Fibroblast of lung (primary cell): ENCODE measurements at places on chromosomes 3 and 15.

- no peak for DNase-seq
Observed at GRCh38 chr3:66572090-66572675, 71.4 kb upstream of the LRIG1 start.

- no peak for DNase-seq
Observed at GRCh38 chr15:44735482-44736180, 697 bp upstream of the TRIM69 start.

- DNase-seq, result no peak
Observed at GRCh38 chr3:134294302-134295280, 43.9 kb upstream of the RYK start.

GRCh38 chr15:94174399-94174802 is 57.0 kb upstream of the MCTP2 start:
- DNase-seq, result peak; percentile 65

DNA sequence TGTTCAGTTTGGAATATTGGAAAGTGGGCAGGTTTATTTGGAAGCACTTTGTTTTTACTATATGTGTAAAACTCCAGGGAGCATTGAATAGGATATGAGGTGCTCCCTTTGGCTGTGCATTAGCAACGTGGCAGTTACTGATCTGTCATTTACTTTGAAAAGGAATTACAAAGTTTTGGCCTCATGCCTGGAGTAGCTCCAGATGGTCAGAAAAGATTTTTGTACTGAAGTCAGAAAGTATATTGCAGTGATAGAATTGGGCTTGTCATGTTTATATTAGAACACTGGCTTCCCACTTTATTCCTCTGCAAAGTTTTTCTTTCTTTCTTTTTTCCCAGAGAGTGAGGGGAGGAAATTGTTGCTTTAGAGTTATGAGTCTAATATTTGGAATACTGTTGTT is 26.1 kb downstream of the FNDC3B start:
- DNase-seq, result peak; percentile 84

DNA sequence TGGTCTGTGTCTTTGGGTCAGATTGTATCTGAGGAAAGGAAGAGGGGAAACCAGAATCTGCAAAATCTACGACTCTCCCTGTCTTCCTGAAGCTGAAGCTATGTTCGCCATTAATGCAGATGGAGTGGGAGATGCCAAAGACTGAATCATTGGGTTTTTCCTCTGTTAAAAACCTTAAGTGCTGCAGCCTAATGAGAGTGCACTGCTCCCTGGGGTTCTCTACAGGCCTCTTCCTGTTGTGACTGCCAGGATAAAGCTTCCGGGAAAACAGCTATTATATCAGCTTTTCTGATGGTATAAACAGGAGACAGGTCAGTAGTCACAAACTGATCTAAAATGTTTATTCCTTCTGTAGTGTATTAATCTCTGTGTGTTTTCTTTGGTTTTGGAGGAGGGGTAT is 24.0 kb downstream of the RMDN3 start:
- no peak for DNase-seq

DNA sequence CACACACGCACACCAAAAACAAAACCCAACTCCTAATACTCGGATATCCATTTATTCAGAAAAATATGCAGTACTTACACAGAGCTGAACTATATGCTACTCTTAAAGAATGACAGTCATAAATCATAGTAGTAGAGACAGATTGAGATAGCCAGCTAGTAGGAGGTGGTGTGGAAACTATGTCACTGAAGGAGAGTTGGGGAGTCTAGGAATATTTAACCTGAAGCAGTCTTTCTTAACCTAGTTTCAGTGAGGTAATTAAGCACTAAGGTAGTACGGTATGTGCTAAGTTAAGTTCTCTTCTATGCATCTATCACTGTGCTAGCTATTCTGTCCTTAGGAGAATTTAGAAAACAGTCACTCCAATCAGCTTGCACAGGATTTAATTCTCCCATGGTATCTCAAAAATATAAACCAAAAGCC is 54.2 kb downstream of the ANKRD28 start:
- no peak for DNase-seq

DNA sequence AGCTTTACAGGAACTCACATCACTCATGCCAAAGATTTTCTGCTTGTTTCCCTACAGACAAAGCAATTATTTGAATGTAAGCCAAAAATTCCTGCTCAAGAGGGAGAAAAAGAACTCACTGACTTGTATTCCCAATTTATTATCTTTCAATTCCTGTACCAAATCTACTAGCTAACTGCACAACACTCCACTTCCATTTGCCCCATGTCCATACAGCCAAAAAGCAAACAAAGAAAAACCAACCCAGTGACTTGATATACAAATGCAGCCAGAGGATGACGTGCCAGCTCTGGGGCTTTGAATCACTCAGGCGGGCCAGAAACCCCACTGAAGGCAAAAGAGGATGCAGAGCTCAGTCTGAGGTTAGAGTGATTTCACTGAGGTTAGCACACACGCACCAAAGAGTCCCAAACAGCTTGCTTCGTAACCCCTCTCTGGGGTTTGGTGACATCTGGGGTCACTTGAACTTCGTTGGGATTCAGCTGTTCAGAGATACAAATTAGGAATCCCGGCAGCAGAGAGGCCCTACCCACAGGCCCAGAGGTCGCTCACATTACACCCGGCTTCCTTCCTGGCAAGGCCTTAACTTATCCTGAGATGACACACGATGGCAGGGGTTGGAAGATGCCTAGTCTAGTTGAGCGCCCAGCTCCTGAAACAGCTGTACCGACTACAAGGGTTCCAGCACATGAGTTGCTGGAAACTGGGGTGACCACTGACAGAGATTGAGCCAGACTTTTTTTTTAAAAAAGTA is 1.6 kb downstream of the RFTN1 start:
- DNase-seq, result peak; percentile 90

DNA sequence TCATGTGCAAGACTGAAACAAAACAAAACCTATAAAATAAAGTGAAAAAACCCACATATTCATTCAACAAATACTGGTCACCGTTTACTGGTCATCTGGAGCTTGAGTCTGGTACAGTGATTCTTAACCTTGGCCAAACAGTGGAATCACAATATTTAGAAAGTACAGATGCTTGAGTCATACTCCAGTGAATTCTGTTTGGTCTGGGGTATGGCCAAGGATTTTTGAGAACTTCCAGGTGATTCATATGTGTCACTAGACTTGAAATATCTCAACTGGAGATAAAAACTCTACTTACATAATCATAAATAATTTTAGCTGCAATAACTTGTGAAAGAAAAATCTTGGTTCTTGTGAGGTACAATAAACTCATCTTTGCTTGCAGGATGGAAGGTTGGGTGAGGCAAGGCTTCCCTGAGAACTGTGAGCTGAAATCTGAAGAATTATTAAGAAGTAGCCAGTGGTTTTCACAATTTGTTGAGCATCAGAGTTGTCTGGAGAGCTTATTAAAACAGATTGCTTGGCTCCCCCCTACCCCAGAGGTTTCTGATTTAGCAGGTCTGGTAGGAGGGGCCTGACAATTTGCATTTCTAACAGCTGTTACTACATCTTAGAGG is 9.6 kb downstream of the NEK11 start:
- DNase-seq, result peak; percentile 70

DNA sequence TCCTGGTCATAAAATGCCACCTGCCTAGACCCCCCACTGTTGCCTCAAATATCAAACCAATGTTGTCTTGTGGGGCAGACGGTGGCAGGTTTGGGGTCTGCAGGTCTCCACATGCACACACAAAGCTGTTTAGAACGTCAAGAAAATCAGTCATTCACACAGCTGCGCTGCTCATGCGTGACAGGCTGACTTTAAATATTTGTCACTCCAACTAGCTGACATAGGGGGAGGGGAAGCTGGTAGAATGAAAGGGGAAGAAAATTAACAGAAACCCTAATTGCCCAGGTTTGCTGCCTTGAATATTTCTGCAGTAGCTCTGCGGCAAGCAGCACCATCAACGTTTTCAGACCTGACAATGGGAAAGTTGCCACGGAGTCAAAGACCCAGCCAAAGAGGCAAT is 201.8 kb downstream of the ABHD5 start:
- DNase-seq, result no peak

DNA sequence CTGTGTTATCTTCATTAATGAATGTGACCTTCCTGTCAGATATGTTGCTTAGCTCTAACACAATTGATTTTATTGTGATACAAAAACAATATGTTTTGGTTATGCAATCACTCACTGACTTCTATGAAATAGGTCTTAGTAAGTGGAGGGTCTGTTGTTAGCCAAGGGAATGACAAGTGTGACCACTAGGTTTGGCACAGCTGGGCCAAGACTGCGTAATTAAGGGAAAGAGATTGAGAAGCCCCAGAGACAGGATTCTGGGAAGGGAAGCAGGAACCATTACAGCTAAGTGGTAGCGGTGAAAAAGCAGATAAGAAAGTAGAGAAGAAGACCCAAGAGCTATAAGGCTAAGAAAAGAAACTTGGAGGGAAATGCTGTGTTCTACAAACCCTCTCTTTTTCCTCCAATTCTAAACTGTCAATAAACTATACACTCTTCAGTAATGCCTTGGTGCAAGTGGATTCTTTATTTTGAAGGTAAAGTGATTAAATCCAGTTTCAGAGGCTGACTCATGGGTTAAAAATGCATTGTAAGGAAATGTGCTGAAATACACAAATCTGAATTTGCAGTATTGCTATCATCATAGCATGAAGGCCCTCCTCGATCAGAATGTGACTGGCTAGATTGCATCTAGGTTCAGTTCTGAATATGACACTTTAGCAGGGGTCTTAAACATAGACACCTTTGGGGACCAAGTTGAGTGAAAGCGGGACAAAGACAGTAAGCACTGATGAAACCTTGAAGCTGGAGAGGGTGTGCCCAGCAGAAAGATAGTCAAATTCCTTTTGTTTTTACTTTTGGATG is 26.1 kb downstream of the KCNMB2 start:
- peak; percentile 27 for DNase-seq

DNA sequence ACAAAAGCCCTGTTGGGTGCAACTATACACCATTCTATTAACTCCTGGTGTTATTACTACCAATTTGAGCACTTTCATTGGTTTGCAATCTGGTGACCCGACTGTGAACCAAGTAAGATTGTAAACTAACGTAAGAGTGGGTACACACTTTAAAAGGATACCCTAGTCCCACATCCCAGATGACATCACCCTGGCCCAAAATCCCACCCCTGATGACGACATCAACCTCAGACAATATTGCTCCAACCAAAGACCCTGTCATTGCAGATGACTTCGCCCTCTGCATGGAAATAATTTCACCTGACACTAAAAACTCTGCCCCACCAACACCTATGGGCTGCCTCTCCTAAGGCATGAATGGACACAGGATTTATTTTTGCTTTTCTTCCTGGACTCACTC is 25.6 kb upstream of the MKRN3 start:
- no peak for DNase-seq

GRCh38 chr15:78977091-78977571 is 32.3 kb upstream of the CTSH start:
- no peak for DNase-seq

DNA sequence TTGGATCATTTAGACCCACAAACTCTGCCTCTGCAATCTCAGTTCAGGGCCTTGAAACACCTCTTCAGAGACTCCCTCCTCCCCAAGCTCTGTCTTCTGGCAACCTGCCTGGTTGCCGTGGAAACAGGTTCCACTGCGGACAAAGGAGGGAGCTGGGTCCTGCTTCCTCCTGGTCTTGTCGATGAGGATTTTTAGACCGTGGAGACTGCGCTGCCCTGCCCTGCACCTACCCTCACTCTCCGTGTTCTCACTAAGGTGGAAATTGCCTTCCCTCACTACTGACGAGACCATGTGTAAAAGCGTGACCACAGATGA is at the start of gene RTP1:
TSS of gene RTP1 (plus strand) at position 152 of the 315 bp plus-strand sequence. CDS start at position 182, 30 bp downstream.
- DNase-seq, result no peak
